ENCODE measurements at places on chromosomes 2 and 18. TPM values are rescaled to one million over a fixed set of nuclear protein-coding genes. Genes with fewer than 3 reads are reported as not detected.
A peak's percentile ranks its signal among the peaks of the same experiment; 100 is the strongest.

Gene NEU2
- not detected for total RNA-seq

Gene MYCN
- 0.73 TPM for total RNA-seq

Gene ESPNL
- total RNA-seq: 0.26 TPM

Gene BMP10
- 0.27 TPM for total RNA-seq

DNA sequence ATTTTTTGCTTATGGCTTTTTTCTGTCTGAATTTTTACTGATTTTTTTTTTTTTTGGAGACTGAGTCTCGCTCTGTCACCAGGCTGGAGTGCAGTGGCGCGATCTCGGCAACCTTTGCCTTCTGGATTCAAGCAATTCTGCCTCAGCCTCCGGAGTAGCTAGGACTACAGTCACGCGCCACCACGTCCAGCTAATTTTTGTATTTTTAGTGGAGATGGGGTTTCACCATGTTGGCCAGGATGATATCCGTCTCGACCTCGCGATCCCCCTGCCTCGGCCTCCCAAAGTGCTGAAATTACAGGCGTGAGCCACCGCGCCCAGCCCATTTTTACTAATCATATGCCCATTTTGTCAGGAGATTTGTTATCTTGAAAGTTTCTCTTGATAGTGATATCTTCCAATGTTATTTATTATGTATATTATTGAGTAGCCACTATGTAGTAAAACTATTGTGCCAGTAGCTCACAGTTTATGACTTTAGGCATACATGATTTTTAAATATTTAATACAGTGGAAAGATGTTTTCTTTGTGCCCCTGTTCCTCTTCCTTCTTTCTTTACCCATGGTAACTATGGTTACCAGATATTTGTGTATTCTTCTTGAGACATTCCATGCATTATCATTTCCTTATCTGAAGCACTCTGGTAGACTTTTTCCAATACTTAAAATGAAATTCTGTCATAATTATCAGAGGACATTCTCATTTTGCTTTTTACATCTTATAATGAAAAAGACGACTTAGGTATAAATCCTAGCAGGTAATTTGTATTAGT lies 2.1 kb downstream of the HAT1 start:
- no peak for DNase-seq

- DNase-seq: peak; percentile 17
These were observed 59.4 kb upstream of the HPCAL1 start for GRCh38 chr2:10242998-10243925.
